ENCODE measurements at places on chromosomes 2 and 18.

- no peak for DNase-seq
Observed at GRCh38 chr2:207698301-207698700, 13.1 kb upstream of the CCNYL1 start.

DNA sequence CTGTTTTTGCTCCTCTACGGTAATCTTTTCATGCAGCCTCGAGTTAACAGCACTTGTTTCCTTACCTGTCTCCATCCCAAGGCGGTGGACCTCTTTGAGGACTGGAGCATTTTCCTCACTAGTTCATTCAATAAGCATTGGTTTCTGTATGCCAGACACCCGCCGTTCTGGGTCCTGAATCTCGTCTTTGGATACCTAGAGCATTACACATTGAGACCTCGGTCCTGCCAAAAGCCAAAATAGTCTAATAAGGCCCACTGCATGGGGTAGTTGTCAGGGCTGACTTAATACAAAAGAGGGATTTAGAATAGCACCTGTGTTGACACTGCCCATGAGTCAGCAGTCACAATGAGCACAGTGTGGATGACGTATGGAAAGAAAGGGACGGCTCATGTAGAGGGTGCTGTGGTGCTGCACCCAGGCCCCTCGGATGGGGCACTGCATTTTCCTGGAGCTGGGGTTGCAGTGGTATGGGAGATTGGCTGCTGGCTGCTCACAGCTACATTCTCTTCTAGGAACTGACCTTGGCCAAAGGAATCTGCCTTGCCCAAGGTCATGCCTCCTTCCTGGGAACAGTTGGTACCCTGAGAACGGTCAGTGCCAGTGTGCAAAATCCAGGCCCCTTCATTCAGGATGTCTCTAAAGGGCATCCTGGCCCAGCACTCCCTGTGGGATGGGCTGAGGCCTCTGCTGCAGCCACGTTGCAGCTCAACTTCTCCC is 126.9 kb upstream of the NCK2 start:
- no peak for DNase-seq

DNA sequence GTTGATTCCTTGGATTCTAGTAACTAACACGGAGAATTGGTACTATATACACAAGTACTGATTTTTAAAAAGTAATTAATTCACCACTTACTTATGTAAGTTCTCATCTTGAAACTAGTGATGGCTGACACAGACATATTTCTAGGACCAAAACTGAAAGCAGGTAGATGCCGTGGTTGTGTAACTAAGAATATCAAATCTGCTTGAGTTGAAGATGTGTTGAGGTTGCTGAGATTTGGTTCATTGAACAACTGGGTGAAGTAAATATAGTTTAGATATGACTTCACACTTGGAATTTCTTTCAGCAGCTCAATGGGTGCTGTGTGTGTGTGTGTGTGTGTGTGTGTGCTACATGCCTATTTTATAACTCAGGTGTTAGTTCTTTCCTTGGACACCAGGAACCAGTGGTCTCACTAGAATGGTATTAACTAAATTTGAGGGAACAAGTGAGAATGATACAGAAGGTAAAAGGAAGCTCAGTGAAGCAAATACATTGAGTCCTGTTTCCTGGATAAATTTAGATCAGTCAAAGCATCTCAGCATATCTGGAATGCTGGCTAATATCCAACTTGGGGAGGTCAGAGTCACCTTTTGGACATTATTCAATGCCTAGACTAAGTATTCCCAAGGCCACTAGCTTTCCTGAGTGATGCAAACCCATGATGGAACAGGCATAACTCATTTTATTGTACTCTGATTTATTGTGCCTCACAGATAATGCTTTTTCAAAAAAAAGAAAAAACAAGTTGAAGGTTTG is 110.7 kb upstream of the ZEB2 start:
- DNase-seq = no peak

DNA sequence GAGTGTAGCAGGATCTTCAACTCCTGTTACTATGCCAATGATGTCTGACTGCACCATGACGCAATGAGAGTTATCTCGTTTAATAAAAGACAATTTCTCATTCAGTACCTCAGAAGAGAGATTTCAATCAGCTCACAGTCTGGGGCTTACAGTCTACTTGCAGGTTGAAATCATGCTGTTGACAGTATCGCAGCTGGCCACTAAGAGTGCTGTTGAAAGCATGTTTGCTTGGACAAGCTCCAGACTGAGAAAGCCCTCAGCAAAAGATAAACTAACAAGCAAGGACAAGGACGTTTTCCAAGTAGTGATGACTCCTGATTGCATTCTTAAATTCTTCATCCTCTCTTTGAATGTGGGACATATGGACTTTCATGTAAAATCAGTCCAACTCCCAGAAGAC is 145.2 kb upstream of the SYT4 start:
- no peak for DNase-seq

DNA sequence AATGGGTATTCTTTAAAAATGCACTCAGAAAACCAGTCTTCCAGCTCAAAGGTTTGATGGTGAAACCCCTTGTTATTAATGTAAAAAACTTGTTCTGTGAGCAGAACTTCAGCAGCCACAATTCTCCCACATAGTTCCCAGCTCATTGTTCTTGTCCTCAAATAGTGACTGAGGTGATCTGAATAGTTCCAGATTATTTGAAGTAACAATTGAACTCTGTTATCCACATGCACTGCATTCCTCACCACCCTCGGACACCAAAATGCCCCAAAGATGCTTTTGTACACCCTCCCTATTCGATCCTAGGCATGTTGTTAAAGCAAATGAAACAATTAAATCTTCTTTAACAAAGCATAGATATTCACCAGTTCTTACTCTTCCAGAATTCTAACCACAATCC is 2186.8 kb upstream of the CELF4 start:
- DNase-seq = no peak

- no peak for DNase-seq
Observed at GRCh38 chr2:60515721-60516226, 37.7 kb downstream of the BCL11A start.

DNA sequence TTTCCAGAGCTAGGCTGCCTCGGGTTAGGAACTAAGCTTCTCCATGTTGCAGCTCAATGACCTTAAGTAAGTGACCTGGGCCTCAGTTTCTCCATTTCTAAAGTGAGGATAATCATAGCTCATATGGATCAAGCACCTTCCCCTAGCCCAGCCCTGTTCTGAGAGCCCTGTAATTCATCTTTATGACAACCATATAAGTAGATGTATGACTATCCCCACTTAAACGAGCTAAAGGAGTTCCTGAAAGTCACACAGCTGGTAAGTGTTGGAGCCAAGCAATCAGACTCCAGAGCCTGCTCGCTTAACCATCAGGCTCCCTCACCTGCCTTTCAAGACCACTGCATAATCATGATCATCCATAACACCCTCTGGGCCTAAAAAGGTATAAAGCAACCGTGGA is 135.4 kb downstream of the SP3 start:
- DNase-seq = no peak

- no peak for DNase-seq
Observed at GRCh38 chr2:180046776-180047175, 39.7 kb upstream of the CWC22 start.

GRCh38 chr2:130829015-130829414 is 7.7 kb upstream of the ARHGEF4 start:
- no peak for DNase-seq

GRCh38 chr18:44884431-44884830 is 203.7 kb downstream of the SETBP1 start:
- DNase-seq = no peak

- DNase-seq = no peak
Observed at GRCh38 chr18:2538844-2539243, 32.5 kb downstream of the METTL4 start.

GRCh38 chr2:108803045-108803736 is 16.6 kb downstream of the CCDC138 start:
- DNase-seq = no peak

DNA sequence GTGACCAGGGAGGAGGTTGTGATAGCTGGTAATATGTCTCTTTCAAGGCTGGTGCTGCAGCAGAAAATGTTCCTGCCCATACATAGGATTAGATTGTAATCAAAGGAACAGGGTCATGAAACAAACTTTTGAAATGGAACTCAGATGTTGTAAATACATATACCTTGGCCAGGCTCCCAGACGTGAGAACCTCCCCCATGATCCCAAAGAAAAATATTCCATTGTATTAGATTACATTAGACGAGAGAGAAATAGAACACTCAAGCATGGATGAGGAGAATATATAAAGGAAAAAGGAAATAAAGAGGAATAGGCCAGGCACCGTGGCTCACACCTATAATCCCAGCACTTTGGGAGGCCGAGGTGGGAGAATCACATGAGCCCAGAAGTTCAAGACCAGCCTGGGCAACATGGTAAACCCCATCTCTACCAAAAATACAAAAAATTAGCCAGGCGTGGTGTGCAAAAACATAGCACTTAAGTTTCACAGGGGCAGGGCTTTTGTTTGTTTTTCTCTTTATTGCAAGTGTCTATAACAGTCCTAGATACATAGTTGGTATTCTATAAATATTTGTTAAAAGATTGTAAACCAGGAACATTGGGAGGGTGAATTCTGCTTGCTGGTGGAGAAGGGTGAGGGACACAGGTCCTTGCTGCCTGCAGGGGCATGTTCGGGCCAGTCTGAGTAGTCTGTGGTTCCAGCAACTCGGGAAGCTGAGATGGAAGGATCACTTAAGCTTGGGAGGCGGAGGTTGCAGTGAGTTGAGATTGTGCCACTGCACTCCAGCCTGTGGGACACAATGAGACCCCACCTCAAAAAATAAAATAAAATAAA is 52.8 kb downstream of the RPL37A start:
- no peak for DNase-seq

GRCh38 chr2:99420751-99421299 is 69.0 kb downstream of the REV1 start:
- no peak for DNase-seq

DNA sequence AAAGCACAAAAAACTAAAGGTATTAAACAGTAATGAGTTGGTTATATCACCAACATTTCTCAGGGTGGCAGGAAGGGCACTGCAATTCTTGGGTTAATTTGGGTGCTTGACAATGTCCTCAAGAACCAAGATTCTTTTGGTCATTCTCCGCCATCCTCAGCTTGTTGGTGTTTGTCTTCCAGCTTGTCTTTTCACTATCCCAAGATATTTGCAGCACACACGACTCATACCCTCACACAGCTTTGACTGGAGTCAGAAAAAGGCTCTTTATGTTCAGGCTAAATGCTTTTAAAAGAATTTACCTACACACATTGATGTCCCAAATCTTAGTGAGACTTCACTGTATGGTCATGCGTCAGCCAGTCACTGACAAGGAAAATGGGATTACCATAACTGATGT is 12.5 kb downstream of the GREB1L start:
- no peak for DNase-seq

GRCh38 chr2:123518367-123518766 is 506.7 kb upstream of the CNTNAP5 start:
- no peak for DNase-seq

- no peak for DNase-seq
Observed at GRCh38 chr2:7027956-7028655, 110.9 kb downstream of the RNF144A start.

- no peak for DNase-seq
Observed at GRCh38 chr2:225411452-225411851, 11.9 kb downstream of the NYAP2 start.

DNA sequence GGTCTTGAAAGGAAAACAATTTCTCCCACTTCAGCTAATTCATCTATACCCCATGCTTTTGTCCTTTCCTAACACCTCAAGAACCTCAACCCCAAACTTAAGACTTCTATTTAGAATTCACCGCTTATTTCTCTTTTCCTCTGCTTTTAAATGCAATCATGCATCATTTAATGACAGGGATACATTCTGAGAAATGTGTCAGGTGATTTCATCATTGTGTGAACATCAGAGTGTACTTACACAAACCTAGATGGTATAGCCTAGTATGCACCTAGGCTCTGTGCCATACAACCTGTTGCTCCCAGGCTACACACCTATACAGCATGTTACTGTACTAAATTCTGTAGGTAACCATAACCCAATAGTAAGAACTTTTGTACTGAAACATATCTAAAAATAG is 22.9 kb downstream of the ARL5A start:
- no peak for DNase-seq

DNA sequence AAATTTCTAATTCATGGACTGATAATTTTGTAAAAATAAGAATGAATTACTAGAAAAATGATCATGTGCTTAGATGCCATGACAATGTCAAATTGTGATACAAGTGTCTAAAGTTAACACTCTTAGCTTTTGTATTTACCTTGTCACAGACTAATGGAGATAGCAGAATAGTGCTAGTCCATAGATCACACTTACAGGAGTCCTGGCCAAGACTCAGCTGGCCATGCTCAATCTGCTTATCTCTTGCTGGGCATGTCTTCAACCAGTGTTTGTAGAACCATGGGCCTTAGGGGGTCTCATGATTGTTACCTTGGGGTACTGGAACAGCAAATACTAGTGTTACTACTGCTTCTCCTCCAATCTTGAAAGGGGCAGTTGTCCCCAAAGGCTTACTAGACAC is 44.0 kb downstream of the TET3 start:
- DNase-seq = no peak

GRCh38 chr2:219230059-219230540 is 494 bp downstream of the ANKZF1 start:
- DNase-seq = no peak

GRCh38 chr2:210540900-210541289 is 15.5 kb upstream of the CPS1 start:
- no peak for DNase-seq

- DNase-seq = no peak
Observed at GRCh38 chr2:223598994-223599639, 3.0 kb downstream of the SCG2 start.

DNA sequence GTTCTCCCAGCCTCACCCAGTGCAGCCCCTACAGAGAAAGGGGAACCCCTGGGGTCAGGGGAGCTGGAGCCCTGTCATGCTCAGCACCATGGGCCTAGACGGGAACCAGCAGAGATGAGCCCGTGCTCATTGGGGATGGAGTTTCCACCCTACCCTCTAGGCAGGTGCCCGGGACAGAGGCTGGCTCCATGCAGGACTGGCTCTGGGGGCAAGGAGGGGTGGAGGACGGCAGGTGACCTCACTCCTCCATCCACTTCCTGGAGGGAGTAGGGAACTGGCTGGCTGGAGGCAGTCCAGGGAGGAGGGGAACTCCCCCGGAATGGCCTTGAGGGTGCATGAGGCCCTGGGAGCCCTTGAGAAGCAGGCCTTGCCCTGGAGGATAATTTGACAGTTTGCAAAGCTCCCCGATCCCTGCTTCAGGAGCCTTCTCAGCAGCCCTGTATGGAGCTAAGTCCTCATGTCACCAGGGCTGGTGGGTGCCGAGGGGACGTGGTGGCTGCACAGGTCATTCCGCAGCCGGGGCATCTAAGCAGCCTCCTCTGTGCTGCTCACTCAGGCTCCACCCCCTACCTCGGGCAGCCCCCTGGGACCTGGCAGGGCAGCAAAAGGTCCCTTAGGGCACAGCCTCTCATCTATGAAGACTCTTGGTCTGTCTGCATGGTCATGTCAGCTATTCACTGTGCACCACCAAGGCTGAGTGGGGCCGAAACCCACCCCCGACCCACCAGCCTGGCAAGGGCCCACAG is 2.1 kb downstream of the NEURL3 start:
- DNase-seq = no peak

- no peak for DNase-seq
Observed at GRCh38 chr2:193841384-193842150, 1646.8 kb upstream of the TMEFF2 start.
